ENCODE measurements at places on chromosomes 5 and 9.
A peak's percentile ranks its signal among the peaks of the same experiment; 100 is the strongest.

DNA sequence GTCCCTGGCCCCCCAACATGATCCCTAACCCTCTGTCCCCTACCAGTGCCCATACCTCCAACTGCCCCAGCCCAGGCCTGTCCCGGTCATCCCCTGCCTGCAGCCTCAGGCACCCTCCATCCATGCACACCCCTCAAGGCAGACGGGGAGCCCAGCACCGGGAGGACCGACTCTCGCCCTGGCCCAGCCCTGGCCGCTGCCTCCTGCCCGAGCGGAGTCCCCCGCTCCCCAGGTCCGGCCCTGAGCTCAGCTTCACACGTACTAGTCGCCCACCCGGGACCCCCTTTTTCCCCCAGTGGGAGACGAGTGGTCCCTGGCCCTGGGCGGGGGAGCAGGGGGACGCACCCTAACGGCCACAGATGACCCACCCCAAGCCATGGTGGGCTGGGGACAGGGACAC is 49.0 kb upstream of the UBAC1 start:
- DNase-seq = no peak

DNA sequence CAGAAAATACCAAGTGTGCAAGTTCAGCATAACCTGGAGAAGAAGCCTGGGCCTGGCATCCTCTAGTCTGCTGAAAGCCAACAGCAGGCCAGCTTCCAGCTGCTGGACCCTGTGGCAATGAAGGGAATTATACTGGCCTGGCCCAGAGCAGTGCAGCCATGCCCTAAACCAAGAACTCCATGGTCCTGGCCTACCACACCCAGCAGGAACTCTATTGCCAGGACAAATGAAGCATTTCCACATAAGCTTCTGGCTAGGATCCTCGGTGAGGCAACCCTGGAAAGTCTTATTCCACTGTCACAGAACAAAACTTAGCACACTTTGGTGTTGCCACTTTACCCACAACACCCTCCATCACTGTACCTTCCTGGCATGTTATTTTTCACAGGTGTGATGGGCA is 35.5 kb downstream of the CDK5RAP2 start:
- DNase-seq = no peak

DNA sequence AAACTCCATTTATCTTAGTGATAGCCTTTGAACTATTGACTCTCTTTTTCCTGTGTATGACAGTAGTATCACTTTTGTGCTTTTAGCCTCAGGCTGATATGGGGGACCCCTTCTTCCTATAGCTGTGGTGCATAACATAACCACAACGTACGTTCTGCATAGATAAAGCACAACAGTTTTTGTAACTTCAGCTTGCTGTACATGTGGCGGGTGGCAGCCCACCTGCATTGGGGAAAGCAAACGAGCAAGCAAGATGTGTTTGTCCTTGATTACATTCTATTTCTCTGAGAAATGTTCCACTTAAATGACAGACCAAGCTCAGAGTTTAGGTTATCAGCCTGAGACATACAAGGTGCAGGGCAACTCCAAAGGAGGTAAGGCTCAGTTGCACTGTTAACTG is 309.4 kb downstream of the KDM4C start:
- DNase-seq = no peak

GRCh38 chr9:83957248-83957513 is 22.8 kb downstream of the HNRNPK start:
- no peak for DNase-seq

GRCh38 chr9:36551910-36552309 is 20.8 kb upstream of the MELK start:
- no peak for DNase-seq

- no peak for DNase-seq
Observed at GRCh38 chr5:81826128-81826527, 75.2 kb upstream of the SSBP2 start.

DNA sequence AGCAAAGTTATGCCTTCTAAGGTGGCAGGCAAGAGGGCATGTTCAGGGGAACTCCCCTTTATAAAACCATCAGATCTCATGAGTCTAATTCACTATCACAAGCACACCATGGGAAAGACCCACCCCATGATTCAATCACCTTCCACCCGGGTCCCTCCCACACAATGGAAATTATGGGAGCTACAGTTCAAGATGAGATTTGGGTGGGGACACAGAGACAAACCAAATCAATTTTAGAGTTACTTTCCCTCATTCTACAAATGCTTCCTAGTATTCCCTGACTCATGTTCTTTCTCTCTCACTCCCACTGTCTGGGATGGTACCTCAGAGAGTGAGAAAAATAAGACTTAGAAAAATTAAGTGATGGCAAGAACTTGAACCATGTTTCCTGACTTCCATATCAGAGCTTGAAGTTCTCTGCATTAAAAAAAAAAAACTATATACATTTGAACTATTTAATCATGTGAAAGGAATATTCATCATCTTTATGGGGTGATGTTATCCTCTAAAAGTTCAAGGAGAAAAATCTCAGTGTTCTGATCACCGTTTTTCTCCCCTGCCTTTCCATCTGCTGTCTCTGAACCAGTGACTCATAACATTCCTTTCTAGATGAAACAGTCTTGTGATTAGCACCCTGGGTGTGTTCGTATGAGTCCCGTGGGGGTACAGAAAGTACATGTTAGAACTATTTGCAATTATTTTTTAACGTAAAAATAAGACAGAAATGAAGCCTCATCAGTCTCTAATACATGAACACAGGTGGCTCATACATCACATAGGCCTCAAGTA is 282.9 kb downstream of the SLF1 start:
- DNase-seq = peak; percentile 65

DNA sequence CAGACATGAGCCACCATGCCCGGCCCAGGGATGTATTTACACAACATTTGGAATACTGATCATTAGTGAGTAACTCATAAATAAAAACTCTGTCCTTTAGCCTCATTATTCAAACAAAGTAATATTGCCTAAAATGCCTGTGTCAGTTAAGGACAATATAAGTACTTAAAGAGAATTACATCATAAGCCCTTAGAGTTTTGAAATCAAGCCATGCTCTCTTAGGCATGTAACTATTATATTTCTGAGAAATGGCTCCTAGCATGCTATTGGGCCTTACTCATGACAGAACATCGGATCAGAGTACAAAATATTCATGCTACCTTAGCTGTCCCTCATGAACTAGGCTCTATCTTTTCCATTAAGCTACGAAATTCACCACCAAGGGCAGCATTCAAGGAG is 309.3 kb downstream of the CHSY3 start:
- no peak for DNase-seq

- peak; percentile 79 for DNase-seq
Observed at GRCh38 chr5:176573564-176574296, 24.6 kb downstream of the CDHR2 start.

DNA sequence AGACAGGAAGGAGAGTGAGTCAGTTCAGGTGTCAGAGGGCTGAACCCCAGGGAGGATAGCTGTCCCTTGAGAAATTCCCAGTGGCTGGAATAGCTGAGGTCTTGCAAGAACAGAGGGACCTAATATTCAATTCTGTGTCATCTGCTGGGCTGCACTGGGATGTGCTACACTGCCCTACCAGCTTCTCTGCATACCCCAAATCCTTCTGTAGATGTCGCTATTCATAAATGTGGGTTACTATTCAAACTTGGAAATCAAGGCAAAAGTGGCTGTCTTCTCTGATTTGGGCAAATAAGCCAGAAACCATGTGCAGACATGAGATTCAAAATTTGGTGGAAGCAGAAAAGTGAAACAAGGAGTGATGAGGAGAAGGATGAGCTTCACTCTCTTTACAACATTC is 16.3 kb downstream of the TNFSF8 start:
- DNase-seq = no peak

DNA sequence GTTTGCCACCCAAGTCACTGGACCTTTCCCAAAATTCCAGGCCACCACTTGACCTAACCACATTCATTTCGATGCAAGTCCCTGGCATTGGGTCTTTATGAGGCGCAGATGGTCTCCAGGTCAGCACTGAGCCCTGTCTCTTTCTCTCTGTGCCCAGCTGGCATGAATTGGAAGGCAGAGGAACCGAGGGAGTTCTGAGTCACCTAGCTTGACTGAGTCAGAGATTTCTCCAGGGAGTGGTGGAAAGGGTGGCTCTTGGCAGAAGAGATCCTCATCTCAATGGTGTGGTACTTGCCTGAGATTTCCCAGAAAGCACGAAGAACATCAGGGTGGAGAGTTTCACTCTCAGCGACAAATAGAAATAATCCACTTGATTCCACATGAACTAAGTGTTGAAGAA is 43.8 kb downstream of the WDR36 start:
- DNase-seq = no peak

DNA sequence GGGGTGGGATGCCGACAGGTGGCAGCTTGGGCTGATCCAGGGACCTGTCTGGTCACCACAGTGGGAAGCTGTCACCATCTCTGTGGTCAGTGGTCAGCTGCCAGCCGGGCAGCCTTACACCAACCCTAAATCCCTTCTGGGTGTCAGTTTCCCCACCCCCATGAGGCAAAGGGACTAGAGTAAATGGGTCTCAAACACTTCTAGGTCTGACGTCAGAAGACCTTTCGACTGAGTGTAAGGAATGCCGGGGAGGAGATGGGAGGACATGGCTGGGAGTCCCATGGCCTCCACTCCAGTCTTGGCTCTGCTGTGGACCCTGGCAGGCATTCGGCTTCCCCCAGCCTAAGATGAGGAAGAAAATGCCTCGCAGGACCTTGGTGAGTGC is 40.3 kb upstream of the SLC25A51 start:
- DNase-seq = no peak

DNA sequence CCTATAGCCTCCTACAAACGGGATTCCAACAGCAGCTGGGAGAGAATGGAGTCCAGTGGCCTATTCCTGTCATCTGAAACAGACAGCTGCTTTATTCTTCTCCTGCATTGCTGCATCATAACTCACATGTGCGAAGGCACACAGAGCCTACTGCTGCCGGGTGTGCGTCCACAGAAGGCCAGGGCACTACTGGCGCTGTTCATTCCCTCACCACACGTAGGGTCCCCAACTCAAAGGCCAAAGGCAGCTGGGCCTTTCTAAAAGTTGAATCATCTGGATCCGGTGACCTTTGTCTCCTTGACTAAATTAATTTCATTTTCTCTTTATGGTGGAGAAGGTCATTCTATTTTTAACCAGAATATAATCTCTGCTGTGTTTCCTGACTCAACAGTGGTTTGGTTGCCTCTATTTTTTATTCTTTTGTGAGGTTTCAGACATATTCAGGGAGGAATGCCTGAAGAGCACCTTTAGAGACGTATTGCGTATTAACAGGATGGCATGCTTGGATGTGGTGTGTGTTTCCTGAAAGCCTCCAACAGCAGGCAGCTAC is 10.8 kb upstream of the SPATA24 start:
- no peak for DNase-seq

- no peak for DNase-seq
Observed at GRCh38 chr9:93681269-93682154, 105.1 kb downstream of the PHF2 start.

- DNase-seq = peak; percentile 39
Observed at GRCh38 chr5:68424799-68425537, 209.4 kb downstream of the PIK3R1 start.

GRCh38 chr5:148615644-148616275 is 38.6 kb downstream of the HTR4 start:
- DNase-seq = no peak

DNA sequence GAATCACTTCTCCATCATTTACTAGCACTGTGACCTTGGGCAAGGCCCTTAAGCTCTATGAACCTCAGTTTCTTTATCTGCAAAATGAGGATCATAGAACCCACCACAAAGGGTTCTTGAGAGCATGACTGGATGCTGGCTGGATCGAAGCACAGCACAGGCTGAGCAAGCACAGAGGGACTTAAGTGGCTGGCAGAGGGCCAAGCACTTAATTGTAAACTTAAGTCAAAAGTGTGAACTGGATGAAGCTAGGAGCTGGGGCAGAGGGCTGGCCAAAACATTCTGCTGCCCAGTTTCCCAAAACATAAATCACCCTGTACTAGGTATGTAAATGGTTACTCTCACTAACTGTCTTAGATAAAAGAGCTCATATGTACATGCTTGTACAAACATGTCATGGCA is 112.3 kb upstream of the WWC1 start:
- no peak for DNase-seq

DNA sequence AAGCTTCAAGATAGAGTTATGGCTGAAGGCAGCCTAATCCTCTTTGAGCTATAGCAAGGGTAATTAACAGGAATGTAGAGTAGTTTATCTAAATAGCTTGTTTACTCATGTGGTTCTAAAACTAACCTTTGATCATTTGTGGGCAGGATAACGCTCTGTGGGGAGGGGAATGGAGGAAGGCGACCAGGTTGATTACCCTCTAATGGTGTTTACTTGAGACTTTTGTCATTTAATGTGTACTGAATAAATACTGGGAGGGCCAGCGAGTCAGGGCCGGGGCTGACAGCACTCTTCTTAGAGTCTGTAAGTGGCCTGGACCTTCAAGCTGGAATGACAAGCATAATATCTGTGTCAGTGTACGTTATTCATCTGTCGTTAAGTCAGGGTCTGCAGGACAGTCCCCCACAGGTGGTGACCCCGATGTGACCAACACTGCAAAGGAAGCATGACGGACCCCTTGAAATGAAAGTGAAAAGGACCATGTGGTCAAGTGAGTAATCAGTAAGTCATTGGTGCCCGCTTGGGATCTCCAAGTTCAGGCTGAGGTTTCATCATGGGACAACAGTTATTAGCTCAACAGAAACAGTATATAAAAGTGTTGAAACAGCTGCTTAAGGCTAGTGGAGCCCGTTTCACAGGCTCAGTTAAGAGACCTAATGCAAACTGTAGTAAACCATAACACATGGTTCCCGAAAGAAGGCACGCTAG is 162.6 kb downstream of the CPLANE1 start:
- no peak for DNase-seq

DNA sequence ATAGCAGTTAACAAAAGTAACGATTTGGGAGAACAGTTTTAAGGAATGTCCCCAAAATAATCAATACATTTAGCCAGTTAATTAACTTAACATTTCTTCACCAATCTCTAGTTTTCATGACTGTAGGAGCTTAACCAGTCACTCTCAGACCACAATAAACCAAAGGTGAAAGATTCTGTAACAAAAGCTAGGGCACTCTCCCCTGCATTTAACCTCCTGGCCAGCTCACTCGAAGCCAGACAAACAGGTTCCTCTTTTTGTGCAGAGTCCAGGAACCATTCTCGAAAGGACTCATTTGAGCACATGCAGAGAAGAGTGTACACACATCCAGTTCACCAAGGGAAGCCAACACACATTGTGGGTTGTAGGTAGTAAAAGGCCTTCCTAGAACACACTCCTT is 6.5 kb downstream of the IL7R start:
- no peak for DNase-seq

GRCh38 chr9:89430995-89431394 is 66.9 kb downstream of the SEMA4D start:
- no peak for DNase-seq

- DNase-seq = no peak
Observed at GRCh38 chr5:3709068-3709716, 113.6 kb downstream of the IRX1 start.

GRCh38 chr9:125296843-125297372 is 35.3 kb downstream of the GAPVD1 start:
- DNase-seq = no peak

GRCh38 chr5:55903121-55903701 is 52.1 kb downstream of the IL31RA start:
- peak; percentile 43 for DNase-seq
